ENCODE measurements at places on chromosomes 7 and 10. TPM values are rescaled to one million over a fixed set of nuclear protein-coding genes. Genes with fewer than 3 reads are reported as not detected.

DNA sequence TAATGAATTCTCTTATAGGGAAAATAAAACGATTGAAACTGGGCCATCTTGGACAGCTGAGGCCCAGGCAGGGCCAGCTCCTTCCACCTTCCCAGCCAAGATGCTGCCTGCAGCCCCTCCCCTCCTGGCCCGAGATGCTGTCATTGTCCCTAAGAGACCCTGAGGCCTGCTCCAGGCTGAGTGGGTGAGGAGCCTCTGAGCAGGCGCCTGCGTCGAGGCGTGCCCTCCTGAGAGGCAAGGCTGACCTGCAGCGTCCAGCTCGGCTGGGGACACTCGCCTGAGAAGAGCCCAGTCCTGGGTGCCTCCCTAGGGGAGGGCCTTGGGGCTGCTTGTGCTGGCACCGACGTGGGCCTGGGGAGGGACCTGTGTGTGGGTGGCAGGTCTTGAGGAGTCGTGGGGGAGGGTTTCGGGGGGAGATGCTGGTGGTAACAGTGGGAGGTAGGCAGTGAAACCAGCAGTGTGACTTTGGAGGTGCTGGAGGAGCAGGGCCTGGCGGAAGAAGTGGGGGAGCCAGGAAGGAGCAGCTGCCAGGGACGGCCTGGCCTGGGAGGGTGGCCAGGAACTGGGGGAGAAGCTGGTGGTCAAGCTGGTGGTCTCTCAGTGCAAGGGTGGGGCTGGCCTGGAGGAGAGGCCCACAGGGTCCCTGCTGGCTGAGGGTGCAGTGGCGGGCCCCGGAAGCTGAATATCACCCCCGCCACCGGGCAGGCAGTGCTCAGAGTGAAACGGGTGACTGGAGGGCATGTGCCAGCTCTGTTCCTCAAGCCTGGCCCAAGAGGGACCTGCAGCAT, 7.9 kb downstream of the GPR146 start:
- DNase-seq, result no peak

The ST8SIA6 gene
- polyA plus RNA-seq, result 1.5 TPM

The SDHAF3 gene
- polyA plus RNA-seq, result 52.2 TPM

The DGKI gene
- 1.7 TPM for polyA plus RNA-seq

The C10orf95 gene
- 1.3 TPM for polyA plus RNA-seq

The SRRM3 gene
- 0.83 TPM for polyA plus RNA-seq

All from right renal pelvis (tissue), 4 donors.